Activated CD4-positive, alpha-beta T cell treated with anti-CD3 and anti-CD28 coated beads, Interleukin-2, amount 50 U/mL, for 16 hours (primary cell): ENCODE measurements at places on chromosomes 13 and 19.

DNA sequence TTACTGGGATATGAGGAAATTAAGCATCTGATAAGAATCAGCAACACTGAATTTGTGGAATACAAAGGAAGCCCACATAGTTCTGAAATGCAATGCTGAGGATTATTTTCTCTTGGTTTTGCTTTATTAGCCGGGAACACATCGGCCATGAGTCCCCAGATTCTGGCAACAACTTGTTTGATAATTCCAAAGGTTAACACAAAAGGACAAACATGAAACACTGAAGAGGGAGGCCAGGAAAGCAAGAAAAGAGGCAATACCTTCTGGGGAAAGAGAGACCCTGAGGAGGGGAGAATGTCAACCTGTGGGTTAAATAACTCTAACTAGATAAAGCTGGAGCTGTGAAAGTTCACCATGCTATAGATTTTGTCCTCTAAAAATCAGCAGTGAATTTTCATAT, 285.9 kb downstream of the ITGBL1 start:
- no peak for DNase-seq

- no peak for DNase-seq
Measured at GRCh38 chr13:47087841-47088240, 191.0 kb upstream of the HTR2A start.

GRCh38 chr13:85974608-85975366, 175.6 kb upstream of the SLITRK6 start:
- DNase-seq: no peak

GRCh38 chr13:25915840-25916518, 135.8 kb downstream of the SHISA2 start:
- no peak for DNase-seq

GRCh38 chr13:24293746-24294145, 15.6 kb upstream of the C1QTNF9 start:
- DNase-seq: no peak
